Camera-type eye (tissue), 1 donor: ENCODE measurements at places on chromosomes 4 and X. TPM values are rescaled to one million over a fixed set of nuclear protein-coding genes. Genes with fewer than 3 reads are reported as not detected.

Gene NHS
- total RNA-seq = 17.2 TPM

Gene ENPP6
- 19.3 TPM for total RNA-seq

Gene IQCM
- total RNA-seq = not detected

Gene XKRX
- 0.77 TPM for total RNA-seq

Gene MAGEE1
- 9.6 TPM for total RNA-seq

Gene RAB41
- total RNA-seq = not detected

Gene BEX5
- total RNA-seq = 7.7 TPM

Gene CXCL1
- 2.7 TPM for total RNA-seq

Gene LRAT
- 7.0 TPM for total RNA-seq

Gene GAB1
- 71.1 TPM for total RNA-seq

Gene KLHL13
- 36.2 TPM for total RNA-seq

Gene NEUROG2
- total RNA-seq = 8.2 TPM
